ENCODE measurements at places on chromosomes 7 and 10. TPM values are rescaled to one million over a fixed set of nuclear protein-coding genes. Genes with fewer than 3 reads are reported as not detected.
A peak's percentile ranks its signal among the peaks of the same experiment; 100 is the strongest.

Gene RRP12
- 30.5 TPM for total RNA-seq

DNA sequence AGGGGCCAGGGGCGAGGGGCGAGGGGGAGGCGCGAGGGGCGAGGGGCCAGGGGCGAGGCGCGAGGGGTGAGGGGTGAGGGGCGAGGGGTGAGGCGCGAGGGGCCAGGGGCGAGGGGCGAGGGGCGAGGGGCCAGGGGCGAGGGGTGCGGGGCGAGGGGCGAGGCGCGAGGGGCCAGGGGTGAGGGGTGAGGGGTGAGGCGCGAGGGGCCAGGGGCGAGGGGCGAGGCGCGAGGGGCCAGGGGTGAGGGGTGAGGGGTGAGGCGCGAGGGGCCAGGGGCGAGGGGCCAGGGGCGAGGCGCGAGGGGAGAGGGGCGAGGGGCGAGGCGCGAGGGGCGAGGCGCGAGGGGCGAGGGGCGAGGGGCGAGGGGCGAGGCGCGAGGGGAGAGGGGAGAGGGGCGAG is 192.3 kb downstream of the PTPRN2 start:
- no peaks in the 10 kb centered on the region for H3K27me3 ChIP-seq
- H3K36me3 ChIP-seq, result no peaks in the 10 kb centered on the region
- no peaks in the 10 kb centered on the region for H3K4me1 ChIP-seq

DNA sequence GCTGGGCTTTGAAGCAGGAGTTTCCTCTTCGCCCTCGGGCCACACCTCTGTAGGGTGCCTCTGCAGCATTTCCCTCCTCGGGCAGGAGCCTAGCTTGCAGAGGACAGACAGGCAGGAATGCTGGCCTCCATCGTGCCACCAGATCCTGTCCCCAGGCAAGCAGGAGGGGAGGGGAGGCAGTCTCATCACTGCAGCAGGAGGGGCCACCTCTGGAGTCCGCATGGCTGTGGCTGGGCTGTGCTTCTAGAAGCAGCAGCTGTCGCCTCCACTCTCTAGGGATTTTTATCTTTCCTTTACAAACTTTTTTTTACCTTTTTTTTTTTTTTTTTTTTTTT is 181.4 kb downstream of the CUX1 start:
- no peak overlapping the region for H3K4me3 ChIP-seq
- H3K36me3 ChIP-seq, result no peaks in the 10 kb centered on the region
- H3K27ac ChIP-seq, result no peak overlapping the region
- DNase-seq, result no peak

DNA sequence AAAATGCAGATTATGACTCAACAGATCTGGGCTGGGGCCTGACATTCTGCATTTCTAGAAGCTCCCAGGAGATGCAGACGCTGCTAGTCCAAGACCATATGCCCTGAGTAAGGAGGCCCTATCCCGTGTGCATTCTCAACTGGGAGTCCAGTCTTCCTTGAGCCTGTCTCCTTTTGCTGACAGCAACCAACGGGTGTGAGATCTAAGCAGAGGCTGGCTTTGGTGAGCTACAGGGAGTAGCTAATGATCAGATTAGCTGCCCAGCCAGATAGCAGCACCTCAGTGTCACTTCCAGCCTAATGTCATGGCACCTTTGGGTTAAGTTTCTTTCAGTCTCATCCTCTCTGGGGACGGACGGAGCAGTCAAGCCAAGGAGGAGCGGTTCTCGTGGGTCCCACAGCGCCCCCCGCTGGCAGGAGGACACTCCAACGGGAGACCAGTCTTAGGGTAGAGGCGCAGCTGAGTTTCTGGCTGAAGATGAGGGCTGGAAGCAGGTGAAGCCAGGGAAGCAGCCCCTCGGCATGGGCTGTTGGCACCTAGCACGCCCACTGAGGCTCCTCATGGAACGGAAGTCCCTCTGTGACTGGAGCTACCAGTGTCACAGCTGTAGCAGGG is 154.0 kb downstream of the CCDC3 start:
- DNase-seq, result no peak
- no peaks in the 10 kb centered on the region for H3K36me3 ChIP-seq
- no peak overlapping the region for H3K4me3 ChIP-seq

GRCh38 chr7:3386423-3387190 is 85.6 kb downstream of the SDK1 start:
- H3K4me1 ChIP-seq, result no peaks in the 10 kb centered on the region
- no peak overlapping the region for H3K27ac ChIP-seq
- DNase-seq, result no peak
- no peak overlapping the region for H3K4me3 ChIP-seq

DNA sequence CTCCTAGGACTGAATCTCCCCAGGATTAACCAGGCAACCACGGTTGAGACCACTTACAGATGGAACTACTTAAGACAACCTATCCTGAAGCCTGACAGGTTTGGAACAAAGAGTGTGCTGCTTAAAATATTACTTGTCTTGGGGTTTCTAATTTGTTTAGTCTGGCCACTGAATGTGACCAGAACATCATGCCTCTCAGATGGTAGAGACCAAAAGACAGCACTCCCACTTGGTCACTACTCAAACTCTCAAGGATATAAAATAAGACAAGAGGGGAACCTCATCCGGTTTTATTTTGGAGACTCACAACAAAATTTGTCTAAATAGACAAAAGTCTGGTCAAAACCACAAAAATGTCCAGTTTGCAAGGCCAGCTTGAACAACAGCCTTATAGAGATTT is 15.3 kb downstream of the MRPL32 start:
- no peaks in the 10 kb centered on the region for H3K4me1 ChIP-seq
- no peaks in the 10 kb centered on the region for H3K36me3 ChIP-seq
- no peaks in the 10 kb centered on the region for H3K27me3 ChIP-seq
- no peak overlapping the region for H3K4me3 ChIP-seq
- no peak overlapping the region for H3K27ac ChIP-seq

Gene NANOS1
- not detected for total RNA-seq

Gene EPHA1
- 18.9 TPM for total RNA-seq

- H3K36me3 ChIP-seq, result no peaks in the 10 kb centered on the region
- DNase-seq, result no peak
- H3K27ac ChIP-seq, result no peak overlapping the region
- H3K4me3 ChIP-seq, result no peak overlapping the region
Observed at GRCh38 chr10:8803992-8804391, 749.5 kb downstream of the GATA3 start.

- no peak for DNase-seq
- H3K27me3 ChIP-seq, result no peaks in the 10 kb centered on the region
- H3K4me3 ChIP-seq, result no peak overlapping the region
- no peaks in the 10 kb centered on the region for H3K36me3 ChIP-seq
Observed at GRCh38 chr7:40175725-40176510, 41.1 kb downstream of the SUGCT start.

Gene HOXA1
- total RNA-seq, result 2.1 TPM

DNA sequence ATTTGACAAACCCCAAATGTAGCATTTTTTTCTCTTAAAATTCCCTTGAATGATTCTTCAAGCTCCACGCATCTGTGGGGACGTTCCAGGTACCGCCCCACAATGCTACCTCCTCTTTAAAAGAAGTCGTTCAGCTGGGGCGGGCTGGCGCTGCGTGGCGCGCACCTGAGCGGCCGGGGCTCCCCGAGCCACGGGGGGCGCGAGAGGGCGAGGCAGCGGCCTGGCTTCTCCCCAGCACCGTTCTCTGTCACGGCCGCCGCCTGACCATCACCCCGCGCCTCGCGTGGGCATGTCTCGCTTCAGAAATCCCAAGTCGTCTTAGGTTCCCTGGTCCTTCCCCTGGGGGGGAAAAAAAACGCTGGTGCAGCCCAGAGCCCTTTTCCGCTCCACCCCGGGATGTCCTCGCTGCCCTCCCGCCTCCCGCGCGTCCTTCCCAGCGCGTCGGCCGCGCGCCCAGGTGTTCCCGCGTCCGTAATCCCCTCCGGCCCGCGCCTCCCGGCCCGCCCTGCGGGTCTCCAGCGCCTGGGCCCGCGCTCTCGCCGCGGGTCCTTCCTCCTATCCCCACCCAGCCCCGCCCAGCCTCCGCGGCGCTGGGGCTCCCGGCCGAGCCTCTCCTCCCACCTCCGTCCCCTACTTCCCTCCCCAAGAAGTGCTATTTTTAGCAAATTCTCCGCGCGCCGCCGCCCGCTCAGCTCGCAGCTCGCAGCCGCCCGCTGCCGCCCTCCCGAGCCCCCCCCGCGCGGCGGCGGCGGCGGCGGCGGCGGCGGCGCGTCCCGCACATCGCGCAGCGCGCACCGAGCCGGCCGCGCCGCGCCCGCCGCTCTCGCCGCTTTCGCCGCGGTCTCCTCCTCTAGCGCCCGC is 58.7 kb upstream of the PRPS1L1 start:
- no peak overlapping the region for H3K27ac ChIP-seq
- peak; percentile 87 for DNase-seq
- H3K36me3 ChIP-seq, result no peaks in the 10 kb centered on the region

Gene TMUB1
- 64.5 TPM for total RNA-seq

GRCh38 chr7:98038731-98039130 is 48.7 kb upstream of the OCM2 start:
- H3K27ac ChIP-seq, result no peak overlapping the region
- no peaks in the 10 kb centered on the region for H3K27me3 ChIP-seq
- no peaks in the 10 kb centered on the region for H3K36me3 ChIP-seq
- H3K4me1 ChIP-seq, result no peaks in the 10 kb centered on the region

DNA sequence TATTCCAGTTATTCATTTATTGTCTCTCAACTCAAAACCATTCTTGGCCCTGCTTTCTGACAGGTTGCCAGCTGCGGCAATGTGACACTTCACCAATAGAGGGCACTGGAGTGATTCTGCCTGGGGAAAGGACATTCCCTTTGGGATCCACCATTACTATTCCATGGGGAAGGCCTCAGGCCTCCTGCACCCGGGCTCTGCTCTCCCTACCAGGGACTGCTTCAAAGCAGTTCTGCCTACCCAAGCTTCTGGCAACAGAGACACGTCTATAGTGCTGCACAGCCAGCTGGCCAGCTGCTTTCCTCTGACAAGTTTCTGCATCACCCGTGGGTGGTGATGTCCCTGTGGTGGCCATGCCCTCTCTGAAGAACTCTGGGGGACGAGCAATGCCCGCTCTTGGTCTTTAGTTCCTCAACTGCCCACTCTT is 163.8 kb downstream of the ELMO1 start:
- H3K27me3 ChIP-seq, result no peaks in the 10 kb centered on the region
- peak overlapping the region; percentile 37 for H3K27ac ChIP-seq
- H3K4me1 ChIP-seq, result peaks cover 40% of the 10 kb centered on the region
- H3K4me3 ChIP-seq, result no peak overlapping the region

Gene SPAM1
- not detected for total RNA-seq

Gene KIAA1217
- total RNA-seq, result 53.7 TPM

- H3K27ac ChIP-seq, result no peak overlapping the region
- DNase-seq, result peak; percentile 93
- H3K27me3 ChIP-seq, result no peaks in the 10 kb centered on the region
- H3K36me3 ChIP-seq, result peaks cover 42% of the 10 kb centered on the region
- peaks cover 22% of the 10 kb centered on the region for H3K4me1 ChIP-seq
Observed at GRCh38 chr7:774161-775109, 47.4 kb upstream of the PRKAR1B start.

- H3K27me3 ChIP-seq, result no peaks in the 10 kb centered on the region
- H3K36me3 ChIP-seq, result peaks cover 5% of the 10 kb centered on the region
- H3K4me1 ChIP-seq, result peaks cover 8% of the 10 kb centered on the region
Observed at GRCh38 chr7:121012919-121013318, 24.4 kb downstream of the CPED1 start.

Gene LIPA
- total RNA-seq, result 29.3 TPM

Gene MRLN
- total RNA-seq, result not detected

GRCh38 chr10:86524225-86524962 is 2.8 kb upstream of the WAPL start:
- H3K27ac ChIP-seq, result no peak overlapping the region
- peaks cover 34% of the 10 kb centered on the region for H3K4me1 ChIP-seq
- no peaks in the 10 kb centered on the region for H3K27me3 ChIP-seq

DNA sequence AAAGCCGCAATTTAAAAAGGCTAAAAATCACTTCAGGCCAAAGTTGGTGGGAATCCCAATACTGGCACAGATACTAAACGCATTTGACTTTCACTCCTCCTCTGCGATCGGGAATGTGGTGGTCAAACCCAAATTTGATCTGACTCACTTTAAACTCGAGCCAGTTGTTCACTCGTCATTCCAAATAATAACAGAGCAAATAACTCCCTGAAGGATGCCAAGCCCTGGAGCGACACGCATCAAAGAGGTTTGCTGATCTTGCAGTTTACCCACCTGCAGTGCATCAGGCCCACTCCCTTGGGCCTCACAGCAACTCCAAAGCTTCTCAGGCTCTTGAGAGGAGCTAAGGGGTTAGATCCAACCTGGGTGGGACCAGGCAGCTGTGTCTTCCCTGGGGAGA is 12.2 kb downstream of the PTN start:
- DNase-seq, result no peak
- no peaks in the 10 kb centered on the region for H3K36me3 ChIP-seq
- no peak overlapping the region for H3K27ac ChIP-seq
- H3K27me3 ChIP-seq, result no peaks in the 10 kb centered on the region

DNA sequence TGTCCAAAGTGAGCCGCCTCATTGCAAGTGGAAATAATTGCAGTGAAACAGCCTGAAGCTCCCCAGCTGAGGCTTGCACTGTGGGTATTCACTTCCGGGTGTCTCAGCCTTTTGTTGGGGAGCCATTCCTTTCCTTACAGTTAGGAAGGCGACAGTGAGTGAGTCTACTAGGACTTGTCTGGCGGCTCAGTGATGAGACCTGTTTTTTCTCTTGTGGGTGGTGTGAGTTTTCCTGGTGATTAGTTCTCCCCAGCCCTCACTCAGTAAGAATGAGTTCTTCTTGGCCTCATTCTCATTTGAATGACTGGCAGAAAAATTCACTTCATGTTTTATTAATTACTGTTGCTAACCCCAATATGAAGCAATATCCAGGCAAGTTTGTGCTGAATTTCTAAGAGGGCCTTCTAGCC is 2.6 kb downstream of the PGAM1 start:
- no peaks in the 10 kb centered on the region for H3K27me3 ChIP-seq
- H3K4me3 ChIP-seq, result no peak overlapping the region
- DNase-seq, result no peak
- H3K4me1 ChIP-seq, result peaks cover 36% of the 10 kb centered on the region
- peaks cover 24% of the 10 kb centered on the region for H3K36me3 ChIP-seq

GRCh38 chr7:66315192-66315591 is 110.1 kb downstream of the TPST1 start:
- DNase-seq, result no peak
- no peak overlapping the region for H3K4me3 ChIP-seq
- no peaks in the 10 kb centered on the region for H3K36me3 ChIP-seq
- no peaks in the 10 kb centered on the region for H3K4me1 ChIP-seq
- H3K27me3 ChIP-seq, result no peaks in the 10 kb centered on the region
- no peak overlapping the region for H3K27ac ChIP-seq

- H3K27ac ChIP-seq, result peak overlapping the region; percentile 68
- H3K4me1 ChIP-seq, result peaks cover 4% of the 10 kb centered on the region
- no peaks in the 10 kb centered on the region for H3K27me3 ChIP-seq
- no peaks in the 10 kb centered on the region for H3K36me3 ChIP-seq
- no peak for DNase-seq
Observed at GRCh38 chr7:130356121-130356875, 11.7 kb downstream of the CPA5 start.

- H3K4me3 ChIP-seq, result no peak overlapping the region
- H3K27ac ChIP-seq, result no peak overlapping the region
- DNase-seq, result no peak
- no peaks in the 10 kb centered on the region for H3K36me3 ChIP-seq
Observed at GRCh38 chr10:48577158-48577557, 27.7 kb downstream of the ARHGAP22 start.

DNA sequence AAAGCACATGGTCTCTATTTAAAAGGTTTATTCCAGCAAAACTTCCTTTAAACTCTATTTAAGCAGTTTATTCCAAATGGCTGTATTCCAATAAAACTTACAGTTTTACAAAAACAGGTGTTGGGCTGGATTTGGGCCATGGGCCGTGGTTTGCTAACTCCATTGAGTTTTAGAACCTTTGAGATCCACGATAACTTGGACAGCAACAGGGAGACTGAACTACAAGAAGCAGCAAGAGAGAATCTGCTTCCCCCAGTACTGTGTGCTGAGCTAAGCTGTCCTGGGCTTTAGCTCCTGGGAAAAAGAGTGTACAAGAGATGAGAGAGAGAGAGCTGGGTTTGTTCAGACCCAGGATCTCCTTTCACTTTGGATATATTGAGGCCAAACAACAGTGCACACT is 204.0 kb upstream of the CELF2 start:
- H3K36me3 ChIP-seq, result no peaks in the 10 kb centered on the region
- DNase-seq, result no peak
- H3K27me3 ChIP-seq, result no peaks in the 10 kb centered on the region
- no peaks in the 10 kb centered on the region for H3K4me1 ChIP-seq

Data from upper lobe of left lung (tissue), 6 donors.